ENCODE measurements at places on chromosomes 16 and 17.

DNA sequence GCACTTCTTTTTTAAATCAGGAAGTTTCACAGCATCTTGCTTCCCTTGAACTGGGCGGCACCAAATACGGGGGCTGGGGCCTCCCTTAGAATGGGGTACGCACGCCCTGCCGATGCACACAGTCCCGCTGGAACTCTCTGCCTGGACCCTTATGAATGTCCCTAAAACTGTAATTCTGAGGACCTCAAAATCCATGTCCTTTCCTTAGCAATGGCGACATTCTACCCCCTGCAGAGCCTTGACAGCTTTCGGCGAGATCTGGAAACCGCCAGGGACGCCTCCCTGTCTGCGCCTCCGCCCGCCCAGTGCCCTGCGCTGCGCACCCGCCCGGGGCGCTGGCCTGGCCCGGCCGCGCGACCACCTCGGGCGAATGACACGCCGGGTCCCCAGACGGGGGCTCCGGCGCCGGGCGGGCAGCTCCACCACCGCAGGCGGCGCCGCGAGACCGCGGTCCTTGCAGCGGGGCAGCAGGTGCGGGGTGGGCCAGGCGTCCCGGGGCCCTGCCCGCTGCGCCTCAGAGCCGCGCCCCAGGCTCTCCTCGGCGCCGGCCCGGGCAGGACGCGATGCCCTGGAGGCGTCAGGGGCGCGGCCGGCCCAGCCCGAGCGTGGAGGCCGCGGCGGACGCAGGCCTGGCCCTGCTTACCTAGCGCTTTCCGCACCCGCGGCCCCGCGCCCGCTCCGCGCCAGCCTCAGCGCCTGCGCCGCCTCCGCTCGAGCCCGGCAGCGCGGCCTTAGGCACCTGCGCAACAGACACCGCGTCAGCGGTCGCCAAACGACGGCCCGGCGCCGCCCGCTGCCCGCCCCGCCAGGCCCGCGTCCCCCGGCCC, 548 bp downstream of the HAGH start:
- DNase-seq = no peak

GRCh38 chr16:4631444-4631843, 6.8 kb downstream of the MGRN1 start:
- DNase-seq = no peak

DNA sequence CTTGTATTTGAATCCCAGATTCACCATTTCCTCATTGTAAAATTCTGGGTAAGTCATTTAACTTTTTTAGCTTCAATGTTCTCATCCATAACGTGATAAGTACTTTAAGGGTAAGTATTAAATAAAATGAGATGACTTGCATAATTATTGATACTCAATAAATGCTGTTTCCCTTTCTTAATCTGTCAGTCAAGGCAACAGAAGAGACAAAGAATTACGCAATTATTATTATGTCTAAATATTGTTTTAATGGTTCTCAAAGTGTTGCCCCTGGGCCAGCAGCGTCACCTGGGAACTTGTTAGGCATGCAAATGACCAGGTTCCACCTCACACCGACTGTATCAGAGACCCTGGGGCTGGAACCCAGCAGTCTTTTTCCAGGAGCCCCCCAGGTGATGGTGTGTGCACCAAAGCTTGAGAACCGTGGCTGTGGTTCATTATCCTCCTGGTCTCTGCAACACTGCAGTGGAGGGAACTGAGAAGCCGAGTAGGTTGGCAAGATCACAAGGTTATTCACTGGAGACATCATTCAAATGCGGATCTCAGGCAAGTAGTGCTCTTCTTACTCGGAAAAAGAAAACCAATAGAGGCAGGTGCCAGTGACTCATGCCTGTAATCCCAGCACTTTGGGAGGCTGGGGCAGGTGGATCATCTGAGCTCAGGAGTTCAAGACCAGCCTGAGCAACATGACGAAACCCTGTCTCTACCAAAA, 43.5 kb downstream of the LYRM9 start:
- no peak for DNase-seq

GRCh38 chr17:3917391-3917931, 1.2 kb upstream of the P2RX1 start:
- DNase-seq = no peak

DNA sequence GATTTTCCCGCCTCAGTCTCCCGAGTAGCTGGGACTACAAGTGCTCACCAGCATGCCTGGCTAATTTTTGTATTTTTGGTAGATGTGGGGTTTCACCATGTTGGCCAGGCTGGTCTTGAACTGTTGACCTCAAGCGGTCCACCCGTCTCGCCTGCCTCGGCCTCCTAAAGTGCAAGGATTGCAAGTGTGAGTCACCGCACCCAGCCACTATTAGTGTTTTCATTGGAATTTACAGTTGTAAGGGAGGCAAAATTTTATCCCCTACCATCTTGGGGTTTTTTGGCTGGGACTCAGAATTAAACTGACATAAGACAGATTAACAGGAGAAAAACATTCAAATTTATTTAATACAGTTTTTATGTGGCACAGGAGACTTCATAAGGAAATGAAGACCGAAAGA, 12.3 kb upstream of the MYCBPAP start:
- DNase-seq = no peak

- no peak for DNase-seq
These were observed 87.3 kb upstream of the CORO6 start for GRCh38 chr17:29709866-29710519.

DNA sequence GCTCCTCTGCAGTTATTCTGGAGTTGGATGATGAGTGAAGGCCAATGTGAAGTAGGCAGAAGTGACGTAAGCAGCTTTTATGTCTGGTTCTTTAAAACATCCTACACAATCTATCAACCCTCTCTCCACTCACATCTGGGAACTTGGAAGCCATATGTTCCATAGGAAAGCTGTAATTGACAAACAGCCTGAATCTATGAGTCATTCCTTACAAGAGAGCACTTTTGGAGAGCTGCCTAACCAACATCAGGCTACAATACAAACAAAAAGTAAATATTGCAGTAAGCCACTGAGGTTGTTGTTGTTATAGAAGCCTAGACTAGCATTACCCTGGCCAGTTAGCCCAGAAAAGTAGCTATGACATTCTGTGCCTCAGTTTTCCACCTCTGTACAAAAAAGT, 5.9 kb downstream of the CCL7 start:
- peak; percentile 95 for DNase-seq

DNA sequence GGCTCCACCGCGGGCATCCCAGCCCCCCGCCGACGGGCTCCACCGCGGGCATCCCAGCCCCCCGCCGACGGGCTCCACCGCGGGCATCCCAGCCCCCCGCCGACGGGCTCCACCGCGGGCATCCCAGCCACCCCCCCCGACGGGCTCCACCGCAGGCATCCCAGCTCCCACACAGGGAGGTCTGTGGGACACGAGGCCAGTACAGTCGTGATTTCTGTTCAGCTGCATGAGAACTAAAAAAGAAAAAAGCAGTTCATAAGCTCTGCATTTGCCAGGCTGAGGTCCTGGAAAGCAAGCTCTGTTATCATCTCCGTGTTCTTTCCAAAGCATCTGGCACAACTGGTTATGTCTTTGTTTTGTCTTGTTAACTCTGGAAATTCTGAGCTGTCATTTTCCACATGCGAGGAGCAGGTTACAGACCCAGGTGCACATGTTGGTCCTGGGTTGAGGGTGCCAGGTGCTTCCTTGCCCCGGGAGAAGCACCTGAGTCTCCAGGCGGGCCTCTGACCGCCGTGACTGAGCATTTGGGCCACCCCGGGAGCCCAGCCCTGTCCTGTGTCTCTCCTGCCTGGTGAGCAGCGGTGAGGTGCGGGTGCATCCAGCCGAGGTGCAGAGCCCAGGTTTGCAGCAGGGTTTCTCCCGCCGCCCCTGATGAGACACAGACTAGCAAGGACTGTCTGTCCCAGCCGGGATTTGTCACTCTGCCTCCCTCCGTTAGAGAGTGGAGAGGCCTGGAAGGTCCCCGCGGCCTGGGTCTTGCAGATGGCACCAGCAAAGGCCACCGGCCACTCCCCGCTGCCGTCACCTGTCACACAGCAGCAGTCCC, 9.9 kb upstream of the WFIKKN1 start:
- no peak for DNase-seq

DNA sequence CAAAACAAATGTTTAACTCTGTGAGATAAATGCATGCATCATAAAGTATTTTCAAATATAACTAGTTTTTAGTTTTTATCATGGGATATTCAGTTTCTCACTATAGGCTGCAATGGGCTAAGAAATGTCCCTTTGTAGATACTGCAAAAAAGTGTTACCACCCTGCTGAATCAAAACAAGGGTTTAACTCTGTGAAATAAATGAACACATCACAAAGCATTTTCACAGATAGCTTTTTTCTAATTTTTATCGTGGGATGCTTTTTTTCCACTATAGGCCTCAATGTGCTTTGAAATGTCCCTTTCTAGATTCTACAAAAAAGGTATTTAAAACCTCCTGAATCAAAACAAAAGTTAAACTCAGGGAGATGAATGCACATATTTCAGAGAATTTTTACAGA, 541.1 kb downstream of the KCNJ18 start:
- no peak for DNase-seq

DNA sequence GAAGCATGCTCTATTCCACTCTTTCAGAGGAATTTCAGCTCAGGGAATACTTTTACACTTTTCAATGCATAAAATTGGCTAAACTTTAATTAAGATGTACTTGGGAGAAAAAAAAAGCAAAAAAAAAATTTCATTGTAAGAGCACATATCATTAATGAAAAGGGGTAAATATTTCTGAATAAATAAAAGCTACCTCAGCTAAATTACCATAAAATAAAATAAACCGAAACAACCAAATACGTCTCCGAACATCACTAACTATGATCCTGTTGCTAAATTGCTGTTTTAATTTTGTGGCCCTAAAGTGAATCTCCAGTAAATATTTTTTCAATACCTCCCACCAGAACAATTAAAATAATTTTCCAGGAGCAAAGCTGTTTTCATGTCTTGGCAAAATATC, 203.7 kb upstream of the KCNJ16 start:
- DNase-seq = no peak

DNA sequence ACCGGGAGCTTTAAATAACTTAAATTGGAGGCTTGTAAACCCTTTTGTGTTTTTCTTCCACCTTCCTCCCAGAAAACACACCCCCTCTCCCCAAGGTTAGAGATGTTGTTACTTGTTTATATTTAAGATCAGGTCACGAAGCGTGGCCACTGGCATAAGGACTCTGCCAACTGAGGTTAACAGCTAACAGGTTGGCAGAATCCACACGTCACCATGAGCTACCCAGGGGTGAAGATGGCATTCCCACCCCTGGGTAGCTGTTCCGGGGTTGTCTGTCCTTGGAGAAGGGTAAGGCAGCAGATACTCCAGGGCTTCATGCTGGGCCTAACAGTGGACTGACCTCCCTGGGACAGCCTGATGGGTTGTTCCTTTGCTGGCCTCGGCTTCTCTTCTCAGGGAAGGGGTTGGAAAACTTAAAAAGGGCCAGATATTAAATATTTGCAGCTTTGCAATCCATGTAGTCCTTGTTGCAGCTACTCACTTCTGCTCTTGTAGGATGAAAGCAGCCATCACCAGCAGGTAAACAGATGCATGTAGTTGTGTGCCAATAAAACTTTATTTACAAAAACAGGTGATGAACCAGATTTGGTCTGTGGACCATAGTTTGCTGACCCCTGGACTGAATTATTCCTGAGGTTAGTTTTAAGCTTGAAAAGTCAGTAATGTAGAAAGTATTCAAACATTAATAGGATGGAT, 148.6 kb downstream of the MSI2 start:
- DNase-seq = no peak

GRCh38 chr17:9432934-9433421, 142.6 kb downstream of the STX8 start:
- DNase-seq = peak; percentile 50
